ENCODE measurements at places on chromosomes 3 and 15.

GRCh38 chr15:94206463-94207167 is 24.7 kb upstream of the MCTP2 start:
- no peak for ATAC-seq

DNA sequence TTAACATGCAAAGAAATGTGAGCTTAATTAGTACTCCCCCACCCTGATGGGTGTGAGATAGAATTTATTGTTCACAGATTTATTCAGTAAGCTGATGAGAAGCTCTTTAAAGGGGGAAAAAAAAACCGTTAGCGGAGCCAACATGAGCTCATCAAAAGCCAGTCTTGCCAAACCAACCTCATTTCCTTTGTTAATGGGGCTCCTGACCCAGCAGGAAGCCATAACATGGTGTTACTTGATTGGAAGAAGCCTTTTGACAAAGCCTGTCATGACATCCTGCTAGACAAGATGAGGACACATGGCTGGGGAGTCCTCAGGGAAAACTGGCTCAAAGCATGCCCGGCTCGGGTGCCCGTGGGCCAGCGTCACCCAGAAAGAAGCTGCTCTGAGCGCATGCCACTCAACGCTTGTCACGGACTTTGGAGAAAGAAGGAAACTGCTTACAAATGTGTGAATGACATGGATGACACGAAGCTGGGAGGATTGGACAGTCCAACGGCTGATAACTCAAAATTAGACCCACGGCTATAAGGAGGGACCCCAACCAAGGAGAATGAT is 64.6 kb downstream of the SLCO2A1 start:
- ATAC-seq = no peak

GRCh38 chr3:161540594-161540993 is 44.0 kb downstream of the OTOL1 start:
- ATAC-seq = no peak

DNA sequence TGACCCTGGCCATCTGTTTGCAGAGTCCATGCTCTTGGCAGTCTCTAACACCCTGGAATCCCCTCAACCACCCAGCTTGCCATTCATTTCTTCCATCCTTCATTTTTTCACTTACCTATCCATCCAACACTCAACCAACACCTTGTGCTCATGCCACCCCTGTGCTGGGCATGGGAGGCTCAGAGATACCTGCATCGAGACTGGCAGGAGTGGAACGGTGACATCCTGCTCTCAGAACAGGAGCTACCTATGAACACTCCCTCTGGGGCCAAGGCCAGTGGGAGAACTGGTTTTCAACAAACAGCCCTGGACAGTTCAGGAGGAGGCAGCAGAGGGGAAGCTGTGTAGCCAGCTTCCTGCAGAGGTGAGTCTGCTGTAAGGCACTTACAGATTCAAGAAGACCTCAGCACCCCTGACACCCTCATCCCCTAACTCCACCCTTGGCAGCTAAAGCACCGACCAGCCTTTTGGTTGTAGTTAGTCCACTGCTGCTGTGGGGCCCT is 19.5 kb upstream of the ATP2B2 start:
- ATAC-seq = no peak

DNA sequence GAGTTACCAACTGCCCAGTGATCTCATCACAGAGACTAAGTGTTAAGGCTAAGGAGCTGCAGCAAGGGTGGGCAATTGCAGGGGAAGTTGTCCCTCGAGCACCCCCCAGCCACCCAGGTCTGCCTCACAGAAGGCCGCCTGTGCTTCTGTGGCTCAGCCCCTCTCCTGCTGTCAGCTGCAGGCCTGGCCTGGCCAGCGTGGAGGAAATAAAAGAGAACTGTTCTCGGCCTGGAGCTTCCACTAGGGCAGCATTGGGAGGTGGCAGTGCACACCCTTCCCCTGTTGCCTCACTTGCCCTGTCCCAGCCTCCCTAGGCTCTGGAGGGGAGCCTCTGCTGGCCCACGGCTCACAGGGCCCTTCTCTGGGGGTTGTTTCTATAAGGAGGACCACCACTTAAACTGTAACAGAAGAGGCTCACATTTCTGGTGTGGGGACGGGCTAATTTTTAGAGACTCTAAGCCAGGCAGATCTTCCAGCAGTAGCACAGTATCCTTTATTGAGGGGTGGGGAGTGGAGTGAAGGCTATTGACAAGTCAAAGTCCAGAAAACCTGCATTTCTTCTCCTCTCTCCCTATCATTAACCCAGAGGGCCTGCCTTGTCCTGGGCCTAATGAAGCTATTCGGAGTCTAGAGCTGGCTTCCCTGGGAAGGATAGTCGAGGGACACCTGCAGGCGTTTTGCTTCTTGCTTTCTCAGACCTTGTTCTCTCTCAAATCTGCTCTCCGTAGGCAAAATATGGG is 75.6 kb upstream of the ADPGK start:
- ATAC-seq = no peak

DNA sequence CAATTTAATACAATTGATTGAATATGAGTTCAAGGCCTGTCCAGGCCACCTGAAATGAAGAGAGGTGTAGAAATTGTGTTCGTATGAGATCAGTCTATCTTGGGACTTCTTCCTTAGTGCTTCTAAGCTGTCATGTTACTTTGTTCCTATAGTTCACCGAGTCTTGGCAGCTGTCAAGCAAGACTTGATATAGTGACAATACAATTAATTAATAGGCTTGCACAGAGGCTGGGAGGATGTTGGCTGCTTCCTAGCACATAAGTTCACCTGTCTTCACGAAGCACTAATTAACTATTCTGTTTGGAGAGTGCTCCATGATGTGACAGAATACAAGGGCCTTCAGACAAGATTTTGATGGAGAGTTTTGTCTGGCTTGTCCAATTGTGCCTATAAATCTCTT is 103.7 kb upstream of the CD96 start:
- no peak for ATAC-seq

GRCh38 chr15:51750792-51751696 is at the start of gene TMOD2:
TSS of gene TMOD2 (plus strand) at chr15:51751597. CDS start at chr15:51766442, 14,845 bp downstream.
- peak; percentile 93 for ATAC-seq

DNA sequence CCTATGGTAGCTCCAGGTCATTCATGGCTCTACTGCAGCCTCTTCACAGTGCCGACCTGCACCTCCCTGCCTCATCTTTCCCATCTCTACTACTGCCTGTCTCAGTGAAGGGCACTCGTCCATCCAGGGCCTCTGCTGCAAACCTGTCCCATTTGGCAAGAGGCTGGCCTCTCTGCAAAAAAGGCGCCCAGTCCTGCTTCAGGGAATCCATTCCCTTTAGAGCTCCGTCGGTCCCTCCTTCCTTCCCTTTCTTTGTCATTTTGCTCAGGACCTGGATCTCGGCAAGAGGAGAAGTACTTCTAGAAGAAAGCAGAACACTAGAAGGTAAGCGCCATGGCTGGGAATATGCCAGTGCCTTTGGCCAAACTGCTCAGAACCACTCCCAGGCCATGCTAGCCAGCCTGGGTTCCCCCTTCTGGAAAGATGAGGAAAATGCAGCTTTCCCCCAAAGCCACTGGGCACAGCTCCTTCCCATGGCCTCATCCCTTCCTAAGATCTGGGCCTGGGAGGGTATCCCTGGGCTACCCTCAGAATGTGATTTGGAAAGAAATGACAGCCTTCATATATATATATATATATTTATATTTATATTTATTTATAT is 6.4 kb upstream of the ISL2 start:
- peak; percentile 88 for ATAC-seq

- no peak for ATAC-seq
These were observed 678.1 kb upstream of the DPPA4 start for GRCh38 chr3:110015231-110015963.
